Hepatocyte (in vitro differentiated cells): ENCODE measurements at places on chromosomes 1 and 21.

DNA sequence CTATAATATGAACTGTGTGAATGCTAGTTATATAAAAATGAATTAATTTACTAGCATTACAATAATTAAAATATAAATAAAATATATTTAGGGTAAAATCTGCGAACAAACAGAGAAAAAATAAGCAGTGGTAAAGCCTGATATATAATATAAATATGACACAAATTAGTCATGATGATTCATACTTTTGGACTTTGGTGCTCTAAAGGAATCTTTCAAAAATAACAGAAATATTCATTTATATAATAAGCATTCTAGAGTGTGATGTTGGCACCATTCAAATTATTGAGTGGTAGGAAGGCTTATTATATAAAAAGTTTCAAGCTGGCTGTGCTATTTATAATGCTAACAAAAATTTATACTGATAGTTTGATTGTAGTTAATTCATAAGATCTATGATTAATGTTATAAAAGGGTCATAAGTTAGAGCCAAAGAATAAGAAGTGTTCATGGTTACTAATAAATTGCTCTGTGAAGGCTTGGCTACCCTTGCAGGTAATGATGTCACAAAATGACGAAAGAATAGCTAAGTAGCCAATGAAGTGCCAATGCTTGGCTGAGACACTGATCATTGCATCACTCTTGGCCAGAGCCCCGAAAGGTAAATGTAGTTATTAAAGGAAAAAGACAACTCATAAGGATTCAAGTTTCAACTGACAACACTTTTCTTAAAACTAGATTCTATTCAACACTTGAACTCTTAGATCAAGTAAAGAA is 108.7 kb downstream of the USH2A start:
- H3K36me3 ChIP-seq, result no peaks in the 10 kb centered on the region
- no peak overlapping the region for H3K4me3 ChIP-seq
- no peak overlapping the region for H3K27ac ChIP-seq

- no peak for DNase-seq
- no peaks in the 10 kb centered on the region for H3K36me3 ChIP-seq
- H3K27ac ChIP-seq, result no peak overlapping the region
- no peaks in the 10 kb centered on the region for H3K4me1 ChIP-seq
- no peaks in the 10 kb centered on the region for H3K27me3 ChIP-seq
These were observed 49.3 kb upstream of the ADGRL4 start for GRCh38 chr1:79055856-79056255.

DNA sequence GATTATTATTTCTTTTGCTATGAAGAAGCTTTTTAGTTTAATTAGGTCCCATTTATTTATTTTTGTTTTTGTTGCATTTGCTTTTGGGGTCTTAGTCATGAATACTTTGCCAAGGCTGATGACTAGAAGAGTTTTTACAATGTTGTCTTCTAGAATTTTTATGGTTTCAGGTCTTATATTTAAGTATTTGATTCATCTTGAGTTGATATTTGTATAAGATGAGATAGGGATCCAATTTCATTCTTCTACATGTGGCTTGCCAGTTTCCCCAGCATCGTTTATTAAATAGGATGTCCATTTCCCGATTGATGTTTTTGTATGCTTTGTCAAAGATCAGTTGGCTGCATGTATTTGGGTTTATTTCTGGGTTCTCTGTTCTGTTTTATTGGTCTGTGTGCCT is 8.5 kb upstream of the ACBD6 start:
- no peak overlapping the region for H3K4me3 ChIP-seq
- no peaks in the 10 kb centered on the region for H3K36me3 ChIP-seq
- no peaks in the 10 kb centered on the region for H3K4me1 ChIP-seq
- no peak overlapping the region for H3K27ac ChIP-seq
- DNase-seq, result no peak
- no peaks in the 10 kb centered on the region for H3K27me3 ChIP-seq

DNA sequence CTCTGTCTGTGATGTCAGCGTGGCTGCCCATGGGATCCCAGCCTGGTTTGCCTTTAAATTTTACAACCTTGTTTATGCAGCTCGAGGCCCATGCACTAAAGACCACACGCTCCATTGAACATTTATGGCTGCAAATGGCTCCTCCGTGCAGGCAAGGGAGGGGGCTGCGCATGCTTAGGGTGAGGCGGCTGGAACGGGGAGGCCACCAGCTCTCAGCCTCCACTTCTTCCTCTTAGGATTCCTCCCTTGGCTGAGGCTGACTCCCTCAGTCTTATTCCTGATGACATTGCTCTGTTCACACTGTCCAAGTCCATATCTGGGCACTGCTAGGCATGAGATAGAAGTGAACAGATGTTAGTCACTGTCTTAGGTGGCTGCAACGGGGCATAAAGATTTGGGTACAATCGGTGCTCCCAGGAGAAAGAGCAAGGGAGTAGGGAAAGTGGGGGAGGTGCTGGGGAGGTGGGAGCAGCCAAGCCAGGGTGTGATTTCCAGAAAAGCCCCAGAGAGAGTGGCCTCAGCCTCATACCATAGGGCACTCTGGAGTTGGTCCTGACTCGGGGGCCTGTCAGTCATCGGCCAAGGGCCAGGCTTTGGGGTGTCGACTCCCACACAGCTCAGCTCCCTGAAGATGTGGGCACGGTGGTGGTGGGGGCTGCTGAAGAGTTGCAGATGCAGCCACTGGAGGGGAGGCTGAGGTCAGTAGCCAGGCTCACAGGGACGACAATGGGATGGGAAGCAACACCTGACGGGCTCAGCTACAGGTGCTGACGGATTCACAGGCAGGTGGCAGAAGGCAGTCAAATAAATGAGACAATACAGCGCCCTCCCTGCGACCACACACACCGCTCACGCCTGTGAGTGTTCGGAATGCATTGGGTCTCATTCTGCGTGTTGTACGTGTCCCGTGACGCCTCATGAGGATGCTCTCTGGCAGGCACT is 37.3 kb upstream of the ACTL8 start:
- H3K27me3 ChIP-seq, result no peaks in the 10 kb centered on the region
- no peaks in the 10 kb centered on the region for H3K36me3 ChIP-seq

GRCh38 chr1:170749549-170749948 is 85.6 kb downstream of the PRRX1 start:
- DNase-seq, result no peak
- H3K4me3 ChIP-seq, result no peak overlapping the region
- H3K27ac ChIP-seq, result peak overlapping the region; percentile 62
- H3K4me1 ChIP-seq, result peaks cover 5% of the 10 kb centered on the region
- no peaks in the 10 kb centered on the region for H3K27me3 ChIP-seq
- H3K36me3 ChIP-seq, result no peaks in the 10 kb centered on the region

DNA sequence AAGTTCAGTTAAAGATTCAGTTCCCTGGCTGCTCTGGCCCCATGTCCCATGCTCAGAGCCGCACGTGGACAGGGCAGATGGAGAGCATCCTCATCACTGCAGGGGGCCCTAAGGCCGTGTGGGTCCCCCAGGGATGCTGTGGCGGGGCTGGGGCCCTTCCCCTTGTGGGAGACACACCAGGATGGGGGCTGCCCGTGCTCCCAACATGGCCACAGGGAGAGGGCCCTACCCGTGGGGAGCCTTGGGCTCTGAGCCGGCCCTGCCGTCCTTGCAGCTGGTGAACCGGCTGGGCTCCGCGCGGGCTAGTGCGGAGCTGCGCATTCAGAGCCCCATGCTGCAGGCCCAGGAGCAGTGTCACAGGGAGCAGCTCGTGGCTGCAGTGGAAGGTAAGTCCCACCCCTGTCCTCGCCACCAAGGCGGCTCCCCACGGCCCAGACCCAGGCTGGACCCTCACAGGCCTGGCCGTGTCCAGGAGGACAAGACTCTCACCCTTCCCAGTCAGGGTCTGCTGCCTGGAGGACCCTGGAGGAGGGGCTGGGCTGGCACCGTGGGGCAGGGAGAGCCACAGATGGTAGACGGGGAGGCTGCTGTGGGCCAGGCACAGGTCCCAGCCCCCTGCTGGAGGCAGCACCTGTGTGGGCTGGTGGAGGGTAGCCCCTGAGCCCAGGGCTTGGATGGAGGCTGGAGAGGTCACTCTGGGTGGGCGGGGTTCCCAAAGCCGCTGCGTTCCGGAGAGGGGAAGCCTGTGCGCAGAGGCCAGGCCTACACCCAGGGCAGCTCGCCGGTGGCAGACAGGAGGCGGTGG is 53.8 kb downstream of the TRIM11 start:
- no peak overlapping the region for H3K27ac ChIP-seq
- no peaks in the 10 kb centered on the region for H3K36me3 ChIP-seq
- no peaks in the 10 kb centered on the region for H3K4me1 ChIP-seq
- H3K27me3 ChIP-seq, result no peaks in the 10 kb centered on the region

DNA sequence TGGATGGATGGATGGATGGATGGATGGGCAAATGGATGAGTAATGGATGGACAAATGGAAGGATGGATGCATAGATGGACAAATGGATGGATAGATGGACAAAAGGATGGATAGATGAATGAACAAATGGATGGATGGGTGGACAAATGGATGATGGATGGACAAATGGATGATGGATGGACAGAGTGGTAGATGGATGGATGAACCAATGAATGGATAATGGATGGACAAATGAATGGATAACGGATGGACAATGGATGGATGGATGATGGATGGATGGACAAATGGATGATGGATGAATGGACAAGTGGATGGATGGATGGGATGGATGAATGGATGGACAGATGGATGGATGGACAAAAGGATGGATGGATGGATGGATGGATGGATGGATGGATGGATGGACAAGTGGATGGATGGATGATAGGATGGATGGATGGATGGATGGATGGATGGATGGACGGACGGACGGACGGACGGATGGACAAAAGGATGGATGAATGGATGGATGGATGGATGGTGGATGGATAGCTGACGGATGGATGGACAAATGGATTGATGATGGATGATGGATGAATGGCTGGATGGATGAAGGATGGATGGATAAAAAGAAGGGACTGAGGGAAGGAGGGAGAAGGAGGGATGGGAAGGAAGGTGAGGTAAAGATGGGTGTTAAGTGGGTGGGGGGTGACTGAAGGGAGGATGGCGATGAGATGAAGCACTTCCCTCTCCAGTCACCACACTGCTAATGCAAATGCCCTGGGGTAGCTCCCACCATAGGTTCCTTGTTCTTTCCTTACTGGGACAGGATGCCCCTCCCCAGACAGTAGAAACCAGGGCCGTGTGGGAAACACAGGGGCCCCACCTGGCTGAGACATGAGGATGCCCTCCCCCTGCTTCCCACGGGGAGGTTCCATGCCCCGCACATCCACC is 29.8 kb downstream of the CHD5 start:
- peaks cover 17% of the 10 kb centered on the region for H3K27me3 ChIP-seq
- H3K4me3 ChIP-seq, result no peak overlapping the region

- no peak overlapping the region for H3K27ac ChIP-seq
- H3K27me3 ChIP-seq, result no peaks in the 10 kb centered on the region
- no peaks in the 10 kb centered on the region for H3K36me3 ChIP-seq
- no peak overlapping the region for H3K4me3 ChIP-seq
- H3K4me1 ChIP-seq, result peaks cover 6% of the 10 kb centered on the region
These were observed 394.3 kb downstream of the NTNG1 start for GRCh38 chr1:107535091-107535490.

DNA sequence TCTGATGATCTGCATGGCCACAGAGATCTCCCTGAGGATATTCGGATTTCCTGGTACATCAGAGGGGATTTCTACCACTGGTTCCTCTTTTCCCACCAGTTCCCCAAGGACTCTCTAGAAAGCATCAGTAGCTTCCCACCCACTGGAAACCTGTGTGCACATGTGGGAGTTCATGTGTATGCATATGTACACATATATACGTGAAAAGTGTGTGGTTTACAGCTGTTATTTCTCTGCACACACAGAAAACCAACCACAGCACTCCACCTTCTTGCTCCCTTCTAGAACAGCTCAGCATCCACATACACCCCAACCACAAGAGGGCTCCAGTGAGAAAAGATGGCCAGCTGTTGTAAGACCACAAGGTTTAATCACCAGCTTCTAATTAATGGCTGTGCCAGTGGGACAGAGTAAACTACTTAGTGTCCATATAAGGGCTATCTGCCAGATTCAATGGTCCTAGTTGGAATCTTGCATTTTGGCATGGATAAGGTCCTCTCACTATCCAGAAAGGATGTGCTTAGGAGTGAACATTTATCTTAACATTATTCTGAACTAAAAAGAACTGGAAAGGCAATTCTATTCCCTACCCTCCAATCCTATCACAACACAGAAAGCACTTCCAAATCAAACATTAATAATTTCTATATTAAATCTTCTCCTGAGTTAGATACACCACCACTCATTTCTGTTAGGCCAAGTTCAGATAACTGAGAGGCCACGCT is 24.1 kb downstream of the GPR3 start:
- peak overlapping the region; percentile 96 for H3K27ac ChIP-seq
- H3K36me3 ChIP-seq, result no peaks in the 10 kb centered on the region
- no peak overlapping the region for H3K4me3 ChIP-seq
- H3K27me3 ChIP-seq, result no peaks in the 10 kb centered on the region
- peaks cover 24% of the 10 kb centered on the region for H3K4me1 ChIP-seq
- DNase-seq, result peak; percentile 66

DNA sequence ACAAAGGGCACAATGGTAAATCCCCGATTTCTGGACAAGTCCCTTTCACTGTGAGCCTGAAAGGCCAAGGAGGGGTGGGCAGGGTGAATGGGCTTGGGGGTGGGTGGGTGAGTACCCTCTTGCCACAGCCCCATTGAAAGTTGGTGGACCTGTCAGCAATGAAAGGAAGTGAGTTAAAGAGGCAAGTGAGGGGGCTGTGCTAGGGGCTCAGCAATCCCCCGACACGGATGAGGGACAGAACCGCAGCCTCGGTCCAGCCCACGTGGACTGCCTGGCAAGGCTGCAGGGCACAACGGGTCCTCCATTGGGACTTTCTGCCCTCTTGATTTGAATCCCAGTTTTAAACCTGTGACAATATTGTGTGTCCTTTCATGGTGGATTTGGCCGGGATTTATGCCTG is 255.3 kb downstream of the FOXD2 start:
- peaks cover 2% of the 10 kb centered on the region for H3K27me3 ChIP-seq
- DNase-seq, result no peak
- peaks cover 13% of the 10 kb centered on the region for H3K4me1 ChIP-seq
- H3K27ac ChIP-seq, result no peak overlapping the region
- no peak overlapping the region for H3K4me3 ChIP-seq

DNA sequence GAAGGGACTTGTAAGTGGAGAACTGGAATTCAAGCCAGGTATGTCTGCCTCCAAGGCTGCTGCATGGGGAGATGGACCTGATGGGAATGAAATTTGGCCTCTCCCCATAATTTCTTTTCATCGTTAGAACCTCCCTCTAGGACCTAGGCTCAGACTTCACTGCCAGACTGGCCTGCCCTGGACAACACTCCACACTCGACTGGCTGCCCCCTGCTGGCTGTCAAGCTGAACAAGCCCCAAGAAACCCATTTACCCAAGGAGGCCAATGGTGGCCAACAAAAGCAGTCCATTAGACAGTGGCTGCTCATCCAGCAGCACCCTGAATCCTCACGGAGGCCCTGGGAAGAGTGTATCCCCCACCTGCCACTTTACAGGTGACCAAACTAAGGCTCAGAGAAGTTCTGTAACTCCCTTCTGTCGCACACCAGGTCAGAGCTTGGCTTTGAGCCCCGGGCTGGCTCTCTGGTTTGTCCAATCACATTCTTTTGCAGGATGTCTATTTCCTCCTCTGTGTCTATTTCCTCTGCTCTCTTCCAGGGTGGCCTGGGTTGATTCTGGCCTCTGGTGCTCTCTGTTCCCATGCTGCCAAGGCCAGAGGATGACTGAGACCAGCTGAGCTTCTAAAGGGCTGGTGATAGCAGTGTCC is 3.8 kb downstream of the RNF186 start:
- H3K27me3 ChIP-seq, result no peaks in the 10 kb centered on the region
- H3K36me3 ChIP-seq, result no peaks in the 10 kb centered on the region
- H3K4me1 ChIP-seq, result peaks cover 15% of the 10 kb centered on the region
- peak; percentile 32 for DNase-seq

- peaks cover 51% of the 10 kb centered on the region for H3K4me1 ChIP-seq
- no peaks in the 10 kb centered on the region for H3K36me3 ChIP-seq
- no peak overlapping the region for H3K4me3 ChIP-seq
These were observed 12.9 kb downstream of the SAMD11 start for GRCh38 chr1:936348-937264.

- no peaks in the 10 kb centered on the region for H3K27me3 ChIP-seq
- H3K27ac ChIP-seq, result no peak overlapping the region
- no peak overlapping the region for H3K4me3 ChIP-seq
- H3K4me1 ChIP-seq, result peaks cover 6% of the 10 kb centered on the region
- no peaks in the 10 kb centered on the region for H3K36me3 ChIP-seq
These were observed 72.9 kb downstream of the AGPAT3 start for GRCh38 chr21:43937891-43938309.
